ENCODE measurements at places on chromosomes 2 and 18. TPM values are rescaled to one million over a fixed set of nuclear protein-coding genes. Genes with fewer than 3 reads are reported as not detected.

PID1 gene
- total RNA-seq = 0.25 TPM

LBX2 gene
- total RNA-seq = 0.39 TPM

HSPD1 gene
- total RNA-seq = 136 TPM

IRS1 gene
- under 0.01 TPM for total RNA-seq

HOXD9 gene
- total RNA-seq = 16.8 TPM

RNF144A gene
- total RNA-seq = 10.5 TPM
